ENCODE measurements at places on chromosomes 2 and 18. TPM values are rescaled to one million over a fixed set of nuclear protein-coding genes. Genes with fewer than 3 reads are reported as not detected.

RESP18 gene
- not detected for total RNA-seq

RBM43 gene
- total RNA-seq, result 8.4 TPM

KCNG3 gene
- total RNA-seq, result not detected

PRPF40A gene
- total RNA-seq, result 123 TPM

CHRNG gene
- total RNA-seq, result not detected

SULT1C2 gene
- under 0.01 TPM for total RNA-seq

UGT1A9 gene
- total RNA-seq, result not detected

CCL20 gene
- total RNA-seq, result not detected

GPR39 gene
- total RNA-seq, result 15.3 TPM

TMEM247 gene
- total RNA-seq, result not detected

RGPD8 gene
- total RNA-seq, result 18.2 TPM

CENPA gene
- total RNA-seq, result 2.2 TPM

EFEMP1 gene
- total RNA-seq, result 364 TPM

CKAP2L gene
- total RNA-seq, result 3.0 TPM

PIAS2 gene
- total RNA-seq, result 32.7 TPM

GAREM2 gene
- 3.3 TPM for total RNA-seq

ACOXL gene
- total RNA-seq, result not detected

IHH gene
- 0.12 TPM for total RNA-seq

DAPL1 gene
- total RNA-seq, result not detected

MDH1B gene
- total RNA-seq, result 1.8 TPM

PLA2R1 gene
- 30.8 TPM for total RNA-seq

CBLN2 gene
- not detected for total RNA-seq

NIFK gene
- 34.6 TPM for total RNA-seq

LIPG gene
- total RNA-seq, result 0.24 TPM

PCARE gene
- not detected for total RNA-seq

ATP8B1 gene
- 52.8 TPM for total RNA-seq

SALL3 gene
- total RNA-seq, result not detected

FOXD4L1 gene
- total RNA-seq, result 0.32 TPM

TNFAIP6 gene
- total RNA-seq, result 13.1 TPM

ZNF804A gene
- 0.12 TPM for total RNA-seq

TUBB8B gene
- not detected for total RNA-seq

KCNK3 gene
- 3.0 TPM for total RNA-seq

EMILIN1 gene
- total RNA-seq, result 147 TPM

USP34 gene
- 107 TPM for total RNA-seq

STAT4 gene
- total RNA-seq, result 5.6 TPM

MAB21L4 gene
- total RNA-seq, result not detected

L3MBTL4 gene
- total RNA-seq, result 0.49 TPM

MRO gene
- total RNA-seq, result 0.73 TPM

MC4R gene
- total RNA-seq, result 0.36 TPM

REG1B gene
- total RNA-seq, result not detected

IL1F10 gene
- not detected for total RNA-seq

GNAL gene
- total RNA-seq, result 1.3 TPM

NOSTRIN gene
- 0.12 TPM for total RNA-seq

NDUFS1 gene
- 110 TPM for total RNA-seq

REL gene
- total RNA-seq, result 8.3 TPM

CFC1 gene
- not detected for total RNA-seq

ROCK1 gene
- 40.3 TPM for total RNA-seq

EGR4 gene
- 0.12 TPM for total RNA-seq

DOCK10 gene
- total RNA-seq, result 82.3 TPM

FBXO15 gene
- not detected for total RNA-seq

PLEK gene
- total RNA-seq, result not detected

LYG1 gene
- 0.32 TPM for total RNA-seq

IL18R1 gene
- total RNA-seq, result 1.3 TPM

DUSP19 gene
- 2.4 TPM for total RNA-seq

Measured in hair follicle dermal papilla cell (primary cell).